ENCODE measurements at places on chromosomes 7 and 10.

DNA sequence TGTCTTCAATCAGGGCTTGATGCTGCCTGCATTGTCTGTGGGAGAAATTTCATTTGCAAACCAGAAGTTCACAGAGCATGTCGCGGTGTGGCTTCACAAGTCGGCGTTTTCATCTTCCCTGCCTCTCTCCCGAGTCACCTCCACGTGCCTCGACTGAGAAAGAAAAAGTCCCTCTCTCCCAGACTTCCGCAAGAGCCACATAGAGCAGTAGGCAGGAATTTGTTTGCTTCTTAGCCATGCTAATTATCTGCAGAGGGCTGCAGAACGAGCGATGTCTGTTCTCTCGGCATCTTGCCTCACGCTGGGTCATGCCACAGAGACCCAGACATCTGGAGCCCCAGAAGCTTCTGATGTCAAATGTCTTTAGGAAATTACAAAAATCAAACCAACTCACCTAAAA lies 272.2 kb downstream of the TCF7L2 start:
- DNase-seq = no peak

GRCh38 chr7:69237541-69237940 lies 360.7 kb upstream of the AUTS2 start:
- no peak for DNase-seq

GRCh38 chr10:17649836-17650235 lies 5.9 kb downstream of the STAM start:
- no peak for DNase-seq

DNA sequence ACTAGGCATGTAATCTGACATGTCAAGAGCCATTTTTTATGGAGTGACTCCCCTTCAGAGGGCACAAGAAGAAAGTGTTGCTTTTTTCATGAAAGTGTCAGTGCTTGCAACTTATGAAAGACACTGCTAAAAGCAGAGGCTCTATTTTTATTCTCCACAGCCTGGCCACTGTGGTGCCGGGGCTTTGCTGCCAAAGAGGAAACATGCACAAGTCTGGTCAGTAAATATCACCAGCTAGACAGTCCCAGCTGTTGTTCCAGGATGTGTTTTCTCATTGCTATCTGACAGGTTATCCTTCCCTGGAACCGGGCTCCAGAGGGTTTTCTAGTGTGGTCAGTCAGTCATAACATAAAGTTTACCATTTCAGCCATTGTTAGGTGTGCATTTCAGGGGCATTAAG lies 180.7 kb upstream of the PITRM1 start:
- no peak for DNase-seq

DNA sequence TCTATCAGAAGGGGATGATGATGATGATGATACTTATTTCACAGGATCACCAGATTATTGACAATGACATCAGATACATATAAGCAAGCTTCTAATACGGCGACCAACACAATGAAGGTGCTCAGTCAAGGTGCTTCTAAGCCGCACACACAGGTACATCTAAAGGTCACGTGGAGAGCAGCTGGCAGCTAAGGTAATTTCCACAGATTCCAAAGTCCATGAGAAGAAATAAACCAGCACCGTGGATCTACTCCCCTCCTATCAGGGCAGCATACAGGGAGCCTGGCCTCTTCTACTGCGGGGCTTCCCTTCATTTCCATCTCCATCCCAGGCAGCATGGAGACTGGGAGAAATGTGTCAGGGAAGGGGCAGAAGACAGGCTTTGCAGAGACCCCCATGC lies 37.5 kb downstream of the DENND11 start:
- DNase-seq = no peak

All from retinal pigment epithelial cell (primary cell).